ENCODE measurements at places on chromosomes 3 and 15.

- DNase-seq: no peak
Observed at GRCh38 chr3:153295901-153296300, 133.9 kb downstream of the RAP2B start.

GRCh38 chr15:27538325-27538724 lies 560.8 kb downstream of the OCA2 start:
- DNase-seq: no peak

GRCh38 chr3:32946973-32947788 lies 4.3 kb upstream of the CCR4 start:
- DNase-seq: no peak

DNA sequence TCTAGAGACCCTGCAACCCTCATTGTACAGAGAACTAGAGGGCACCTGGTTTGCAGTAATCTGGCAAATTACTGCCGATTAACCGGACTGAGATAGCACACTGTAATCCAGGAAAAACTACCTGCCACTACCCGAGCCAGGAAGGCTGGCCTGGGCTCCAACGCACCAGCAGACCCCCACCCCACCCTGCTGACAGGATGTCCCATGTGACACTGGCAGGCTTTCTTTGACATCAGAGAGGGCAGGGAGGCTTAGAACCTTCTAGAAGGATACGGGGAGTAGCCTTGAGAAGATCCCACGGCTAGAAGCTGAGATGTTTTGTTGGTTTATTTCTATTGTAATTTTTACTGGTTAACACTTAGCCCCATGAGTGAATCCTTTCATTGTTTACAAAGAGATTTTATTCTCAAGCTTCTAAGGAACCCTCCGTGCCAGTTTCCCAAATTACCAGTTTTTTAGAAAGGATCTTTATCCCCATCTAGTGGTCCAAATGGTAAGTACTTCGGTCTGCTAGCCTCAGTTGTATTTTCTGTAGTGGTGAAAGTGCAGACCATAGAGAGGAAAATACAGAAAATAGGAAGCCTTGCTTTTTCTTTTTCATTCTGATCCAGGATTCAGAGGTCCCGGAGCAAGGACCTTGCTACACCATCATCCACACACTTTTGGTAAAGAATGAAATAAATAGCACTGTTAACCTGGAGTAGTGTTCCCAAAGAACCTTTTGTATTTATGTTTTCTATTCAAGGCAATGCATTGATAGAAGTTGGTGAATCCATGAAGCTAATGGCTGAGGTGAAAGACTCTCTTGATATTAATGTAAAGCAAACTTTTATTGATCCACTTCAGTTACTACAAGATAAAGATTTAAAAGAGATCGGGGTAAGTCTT lies 81.9 kb upstream of the ADAMTSL3 start:
- DNase-seq: no peak

DNA sequence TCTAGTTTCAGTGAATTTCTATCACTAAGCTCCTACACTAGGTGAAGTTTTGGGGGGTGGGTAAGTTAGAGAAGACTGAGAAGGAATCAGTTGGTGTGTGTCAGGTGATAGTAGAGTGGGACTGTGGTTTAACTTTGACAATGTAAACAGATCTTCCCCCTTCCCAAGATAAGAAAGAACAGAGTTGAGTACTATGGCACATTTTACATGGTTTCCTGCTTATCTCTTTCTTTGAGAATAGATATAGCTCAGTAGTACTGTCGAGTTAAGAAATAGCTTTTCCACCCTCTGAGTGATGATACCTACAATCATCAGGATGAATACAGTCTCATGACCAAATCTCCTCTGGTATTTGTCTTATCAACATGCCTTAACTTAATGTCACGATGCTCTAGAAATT lies 42.8 kb downstream of the GAP43 start:
- DNase-seq: no peak
